ENCODE measurements at places on chromosomes 13 and 19.
A peak's percentile ranks its signal among the peaks of the same experiment; 100 is the strongest.

DNA sequence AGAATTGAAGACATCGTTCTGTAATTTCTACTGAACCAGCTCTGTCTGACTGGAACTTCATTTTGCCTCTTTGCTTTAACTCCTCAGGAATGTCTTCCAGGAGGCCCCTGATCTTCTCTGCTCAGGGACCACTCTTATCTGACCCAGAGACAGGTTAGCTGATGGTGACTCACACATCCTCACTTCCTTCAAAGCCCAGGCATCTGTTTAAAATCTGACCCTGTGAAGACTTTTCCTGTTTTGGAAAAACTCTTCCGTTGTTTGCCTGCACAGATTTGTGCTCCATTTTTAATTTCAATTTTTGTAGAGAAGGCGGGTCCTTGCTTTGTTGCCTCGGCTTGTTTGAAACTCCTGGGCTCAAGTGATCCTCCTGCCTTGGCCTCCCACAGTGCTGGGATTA, 1.6 kb downstream of the ARL11 start:
- no peak for DNase-seq

DNA sequence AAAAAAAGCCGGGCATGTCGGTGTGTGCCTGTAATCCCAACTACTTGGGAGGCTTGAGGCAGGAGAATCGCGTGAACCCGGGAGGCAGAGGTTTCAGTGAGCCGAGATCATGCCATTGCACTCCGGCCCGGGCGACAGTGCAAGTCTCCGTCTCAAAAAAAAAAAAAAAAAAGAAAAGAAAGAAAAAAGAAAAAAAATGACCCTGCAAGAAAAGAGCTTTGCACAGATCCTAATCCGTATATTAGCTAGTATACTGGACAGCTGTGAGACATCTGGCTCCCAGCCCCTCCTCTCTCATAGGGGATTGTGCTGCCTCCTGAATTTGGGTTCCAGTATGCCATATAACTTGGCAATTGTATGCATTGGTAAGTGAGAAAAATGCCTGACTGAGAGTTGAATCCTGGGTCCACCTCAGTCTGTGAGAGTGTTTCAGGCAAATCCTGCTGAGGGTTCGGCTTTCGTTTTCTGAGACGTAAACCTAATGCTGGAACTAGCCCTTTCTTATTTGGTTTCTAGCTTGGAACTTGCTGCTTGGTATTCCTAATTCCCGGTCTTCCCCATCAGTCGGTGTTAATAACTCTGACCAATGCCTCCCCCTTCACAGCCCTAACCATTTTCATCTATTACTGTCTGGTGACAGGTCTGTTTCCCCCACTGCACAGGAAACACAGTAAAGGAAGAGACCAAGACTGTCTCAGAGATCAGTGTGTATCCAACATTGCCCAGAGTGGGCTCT, 1.3 kb upstream of the AKT2 start:
- DNase-seq = no peak

- DNase-seq = no peak
Measured at GRCh38 chr13:98798849-98799645, 46.6 kb upstream of the SLC15A1 start.

DNA sequence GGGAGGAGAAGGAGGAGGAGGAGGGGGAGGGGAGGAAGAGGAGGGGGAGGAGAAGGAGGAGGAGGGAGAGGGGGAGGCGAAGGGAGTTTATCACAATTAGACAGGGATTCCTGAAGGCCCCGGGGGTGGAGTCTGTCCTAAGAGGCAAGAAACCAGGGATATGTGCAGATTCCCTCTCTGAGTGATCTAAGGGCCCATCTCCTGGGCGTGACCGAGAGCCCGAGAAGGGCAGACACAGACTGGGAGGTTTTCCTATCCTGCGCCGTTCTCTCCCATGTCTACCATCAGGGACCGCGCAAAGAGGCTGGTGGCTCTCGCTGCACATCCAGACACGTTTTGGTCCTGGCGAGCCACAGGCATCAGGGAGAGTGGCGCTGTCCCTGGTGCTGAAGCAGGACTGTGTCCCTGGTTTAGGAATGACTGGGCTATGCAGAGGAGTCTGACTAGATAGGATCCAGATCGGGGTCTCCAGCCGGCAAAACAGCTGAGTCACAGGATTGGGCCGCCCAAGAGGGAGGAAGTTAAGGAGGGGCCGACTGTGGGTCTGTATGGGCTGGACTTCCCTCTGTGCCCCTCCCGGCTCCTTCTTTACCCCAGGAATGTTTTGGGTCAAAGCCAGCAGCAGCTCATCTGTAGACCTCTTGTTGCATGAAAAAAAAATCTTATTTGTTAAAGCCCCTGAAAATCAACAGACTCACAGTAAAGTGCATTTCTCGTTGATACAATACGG, 17.9 kb upstream of the ZNF175 start:
- peak; percentile 93 for DNase-seq

GRCh38 chr19:16160445-16160942, 12.8 kb downstream of the CIB3 start:
- DNase-seq = no peak

DNA sequence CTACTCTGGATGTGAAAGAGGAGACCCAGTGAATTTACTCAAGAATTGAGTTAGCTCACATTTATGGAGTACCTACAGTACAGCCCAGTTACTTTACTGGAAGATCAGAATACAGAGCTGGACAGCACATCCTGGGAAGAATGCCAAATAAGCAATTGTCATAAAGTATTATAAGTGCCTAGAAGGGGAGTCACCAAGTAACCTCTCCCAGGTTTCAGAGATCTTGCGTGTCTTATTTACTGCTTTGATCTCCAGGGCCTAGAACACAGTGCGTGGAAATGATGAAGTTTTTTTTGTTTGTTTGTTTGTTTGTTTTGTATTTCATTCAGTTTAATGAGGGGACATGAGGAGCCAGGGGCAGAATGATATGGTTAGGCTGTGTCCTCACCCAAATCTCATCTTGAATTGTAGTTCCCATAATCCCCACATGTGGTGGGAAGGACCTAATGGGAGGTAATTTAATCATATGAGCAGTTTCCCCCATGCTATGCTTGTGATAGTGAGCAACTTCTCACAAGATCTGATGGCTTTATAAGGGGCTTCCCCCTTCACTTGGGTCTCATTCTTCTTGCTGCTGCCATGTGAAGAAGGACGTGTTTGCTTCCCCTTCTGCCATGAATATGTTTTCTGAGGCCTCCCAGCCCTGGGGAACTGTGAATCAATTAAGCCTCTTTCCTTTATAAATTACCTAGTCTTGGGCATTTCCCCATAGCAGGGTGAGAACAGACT, 5.2 kb downstream of the GARRE1 start:
- no peak for DNase-seq

GRCh38 chr13:75327135-75327510, 154.8 kb downstream of the TBC1D4 start:
- no peak for DNase-seq

GRCh38 chr19:3527238-3527910, 11.6 kb upstream of the TEKTIP1 start:
- DNase-seq = no peak

- DNase-seq = no peak
Measured at GRCh38 chr19:10320602-10321416, 5.0 kb upstream of the FDX2 start.

DNA sequence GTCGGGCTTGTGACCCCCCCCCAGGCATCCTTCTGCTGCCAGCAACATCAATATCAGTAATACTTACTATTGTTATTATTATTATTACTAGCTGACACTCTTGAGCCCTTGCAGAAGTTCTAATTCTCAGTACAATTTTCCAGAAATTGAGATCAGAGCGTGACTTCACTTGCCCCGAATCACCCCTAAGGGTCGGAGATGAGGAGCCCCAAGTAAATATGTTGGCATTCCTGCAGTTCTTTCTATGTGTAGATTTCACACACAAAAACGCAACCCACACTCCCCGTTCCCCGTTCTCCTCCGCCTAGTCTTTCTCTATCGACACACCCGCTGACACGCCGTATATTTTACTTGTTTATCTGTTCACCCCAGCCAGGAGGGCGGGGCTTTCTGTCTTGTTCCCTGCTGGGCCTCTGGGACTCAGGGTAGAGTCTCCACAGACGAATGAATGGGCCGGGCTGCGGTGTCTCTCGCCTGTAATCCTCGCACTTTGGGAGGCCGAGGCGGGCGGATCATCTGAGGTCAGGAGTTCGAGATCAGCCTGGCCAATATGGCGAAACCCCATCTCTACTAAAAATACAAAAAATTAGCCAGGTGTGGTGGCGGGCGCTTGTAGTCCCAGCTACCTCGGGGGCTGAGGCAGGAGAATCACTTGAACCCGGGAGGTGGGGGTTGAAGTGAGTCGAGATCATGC, 14.7 kb downstream of the TLE5 start:
- peak; percentile 82 for DNase-seq

GRCh38 chr19:29266603-29267002, 53.7 kb upstream of the UQCRFS1 start:
- DNase-seq = no peak
